ENCODE measurements at places on chromosomes 3 and 15.

DNA sequence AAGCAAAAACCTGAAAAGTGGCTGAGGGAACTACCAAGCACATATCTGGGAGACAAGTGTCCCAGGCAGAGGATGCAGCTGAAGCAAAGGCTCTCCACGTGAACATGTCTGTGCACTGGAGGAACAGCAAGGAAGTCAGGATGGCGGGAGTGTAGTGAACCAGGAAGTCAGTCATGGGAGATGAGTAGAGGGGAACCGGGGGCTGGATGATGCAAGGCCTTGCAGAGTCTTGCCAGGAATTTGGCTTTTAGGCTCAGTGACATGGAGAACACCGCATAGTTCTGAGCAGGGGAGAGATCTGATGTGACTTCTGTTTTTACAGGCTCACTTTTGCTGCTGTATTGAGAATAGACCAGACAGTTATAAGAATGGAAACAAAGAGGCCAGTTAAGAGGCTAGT lies 19.0 kb downstream of the C2CD4A start:
- no peak for DNase-seq

GRCh38 chr3:12829886-12830784 lies 11.2 kb downstream of the RPL32 start:
- DNase-seq = no peak

DNA sequence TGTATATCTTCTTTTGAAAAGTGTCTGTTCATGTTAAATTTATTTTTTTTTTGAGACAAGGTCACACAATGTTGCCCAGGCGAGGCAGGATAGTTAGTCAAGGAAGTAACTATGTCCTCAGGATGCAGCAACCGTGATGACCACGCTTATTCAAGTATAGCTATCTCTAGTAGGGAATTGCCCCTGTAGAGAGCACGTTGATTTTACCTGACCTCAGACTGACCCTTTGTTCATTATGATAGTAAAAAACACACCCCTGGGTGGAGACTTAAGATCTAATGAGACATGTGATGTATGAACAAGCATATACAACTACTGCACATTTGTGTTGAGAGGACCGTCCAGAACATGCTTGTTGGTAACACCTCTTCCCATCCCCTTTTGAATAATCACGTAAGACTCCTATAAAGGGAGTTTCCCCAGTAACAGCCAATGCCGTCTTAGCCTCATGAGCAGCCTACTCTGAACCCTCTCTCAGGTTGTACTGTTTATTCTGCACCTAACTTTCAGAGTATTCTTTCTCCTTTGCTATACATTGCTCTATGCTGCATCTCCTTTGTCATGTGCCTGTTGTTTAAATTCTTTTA lies 32.9 kb downstream of the ZNF621 start:
- DNase-seq = no peak

DNA sequence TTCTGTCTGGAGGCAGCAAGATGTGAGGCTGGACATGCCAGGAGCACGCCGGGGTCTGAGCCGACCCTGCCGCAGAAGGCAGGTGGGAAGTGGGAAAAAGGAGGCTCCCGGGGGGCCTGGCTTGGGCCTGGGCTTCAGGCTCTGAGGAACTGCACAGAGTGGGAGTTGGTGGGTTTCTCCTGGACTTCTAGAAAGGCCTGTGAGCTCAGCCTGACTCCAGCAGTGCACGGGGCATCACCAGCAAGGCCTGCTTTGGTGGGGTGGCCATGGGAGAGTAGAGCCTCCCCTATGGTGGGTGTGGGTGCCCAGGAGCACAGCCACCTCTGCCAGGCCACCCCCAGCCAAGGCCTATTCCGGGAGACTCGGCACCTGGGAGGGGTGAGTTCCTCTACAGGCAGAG lies 18.1 kb upstream of the SLC41A3 start:
- no peak for DNase-seq

DNA sequence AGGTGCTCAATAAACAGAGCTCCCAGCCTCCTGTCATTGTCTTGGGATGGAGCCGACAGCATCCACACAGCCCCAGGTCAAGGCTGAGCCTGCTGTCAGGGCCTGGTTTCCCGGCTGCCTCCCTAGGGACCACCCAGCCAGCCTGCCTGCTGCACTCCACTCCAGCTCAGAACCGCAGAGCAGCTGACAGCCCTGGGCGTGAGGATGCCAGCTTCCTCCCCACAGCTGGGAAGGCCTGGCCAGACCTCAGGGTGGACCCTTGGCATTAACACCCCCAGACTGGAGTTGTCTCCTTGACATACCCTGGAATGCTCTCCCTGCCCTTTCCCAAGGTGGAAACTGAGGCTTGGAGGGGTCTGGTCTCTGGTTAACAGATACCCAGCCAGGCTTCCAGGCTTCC lies 112.0 kb downstream of the WNT7A start:
- DNase-seq = no peak

DNA sequence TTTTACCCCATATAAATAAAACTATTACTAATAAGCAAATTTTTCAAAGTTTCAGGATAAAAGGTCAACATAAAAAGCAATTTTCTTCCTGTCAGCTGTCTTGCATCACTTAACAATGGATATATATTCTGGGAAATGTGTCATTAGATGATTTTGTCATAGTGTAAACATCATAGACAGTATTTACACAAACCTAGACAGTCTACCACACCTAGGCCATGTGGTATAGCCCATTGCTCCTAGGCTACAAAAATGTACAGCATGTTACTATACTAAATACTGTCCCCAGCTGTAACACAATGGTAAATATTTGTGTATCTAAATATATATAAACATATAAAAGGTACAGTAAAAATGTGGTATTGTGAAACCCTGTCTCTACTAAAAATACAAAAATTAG lies 156.7 kb downstream of the ANO10 start:
- no peak for DNase-seq

- no peak for DNase-seq
Measured at GRCh38 chr3:24541935-24542334, 47.3 kb upstream of the THRB start.

DNA sequence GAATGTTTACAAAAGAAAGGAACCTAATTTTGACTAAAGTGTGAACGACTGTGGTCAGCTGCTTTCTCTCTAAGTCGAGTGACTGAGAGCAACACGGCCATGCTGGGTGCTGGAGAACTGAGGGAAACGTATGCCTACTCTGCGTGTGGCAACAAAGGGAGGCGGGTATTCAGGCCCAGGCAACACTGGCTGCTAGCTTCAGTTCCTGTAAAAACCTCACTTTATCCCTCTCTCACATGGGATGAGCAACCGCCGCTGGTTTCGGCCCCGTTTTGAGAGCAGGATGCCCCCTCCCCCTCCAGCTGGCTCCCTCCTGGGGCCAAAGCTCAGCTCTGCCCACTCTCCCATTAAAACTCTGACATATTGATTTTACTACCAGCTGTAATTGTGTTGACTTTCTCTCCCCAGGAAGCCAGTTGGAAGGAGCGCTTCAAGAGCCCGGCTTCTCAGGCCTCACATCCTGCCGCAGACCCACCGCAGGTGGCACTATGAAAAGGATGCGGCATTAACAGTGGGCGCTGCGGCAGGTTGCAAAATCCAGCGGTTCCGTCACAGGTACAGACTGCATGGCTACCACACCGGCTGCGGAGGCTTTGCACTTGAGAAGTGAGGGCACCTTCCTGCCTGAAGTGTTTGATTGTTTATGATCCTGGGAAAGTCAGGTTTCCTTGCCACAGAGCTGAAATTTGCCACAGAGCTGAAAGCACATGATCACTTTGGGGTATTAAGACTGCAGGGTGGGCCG lies 12.7 kb downstream of the PLXND1 start:
- DNase-seq = peak; percentile 32

GRCh38 chr15:83651541-83651940 lies 2.4 kb upstream of the ADAMTSL3 start:
- no peak for DNase-seq

DNA sequence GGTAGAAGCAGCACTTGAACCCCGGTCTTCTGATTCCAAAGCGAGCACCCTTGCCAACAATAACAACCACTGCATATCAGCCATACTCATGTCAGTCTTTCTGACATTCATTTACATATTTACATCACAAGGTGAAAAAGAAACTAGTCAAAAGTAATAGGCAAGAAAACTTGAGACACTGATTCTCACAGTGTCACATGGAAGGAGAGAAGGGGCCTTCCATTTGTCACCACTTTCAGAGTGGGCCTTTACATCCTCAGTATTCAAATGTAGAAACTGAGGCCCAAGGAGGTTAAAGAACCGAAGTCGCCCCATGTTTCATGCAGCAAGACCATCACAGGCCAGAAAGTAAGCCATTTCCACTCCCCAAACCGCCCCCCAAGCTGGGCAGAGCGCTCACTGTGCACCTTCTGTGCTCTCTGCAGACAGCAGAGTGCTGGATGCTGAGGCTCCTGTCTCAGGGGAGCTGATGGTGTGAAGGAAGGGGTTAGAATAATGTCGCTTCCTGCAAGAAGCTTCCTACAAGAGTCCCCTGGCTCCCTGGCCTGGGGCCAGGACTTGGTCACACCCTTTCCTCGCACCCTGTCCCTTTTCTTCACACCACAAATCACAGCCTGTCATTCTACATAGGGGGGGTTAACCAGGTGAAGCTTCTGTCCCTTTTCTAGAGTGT lies 260.1 kb downstream of the UACA start:
- no peak for DNase-seq

- no peak for DNase-seq
Measured at GRCh38 chr3:160883373-160883772, 127.3 kb downstream of the PPM1L start.

DNA sequence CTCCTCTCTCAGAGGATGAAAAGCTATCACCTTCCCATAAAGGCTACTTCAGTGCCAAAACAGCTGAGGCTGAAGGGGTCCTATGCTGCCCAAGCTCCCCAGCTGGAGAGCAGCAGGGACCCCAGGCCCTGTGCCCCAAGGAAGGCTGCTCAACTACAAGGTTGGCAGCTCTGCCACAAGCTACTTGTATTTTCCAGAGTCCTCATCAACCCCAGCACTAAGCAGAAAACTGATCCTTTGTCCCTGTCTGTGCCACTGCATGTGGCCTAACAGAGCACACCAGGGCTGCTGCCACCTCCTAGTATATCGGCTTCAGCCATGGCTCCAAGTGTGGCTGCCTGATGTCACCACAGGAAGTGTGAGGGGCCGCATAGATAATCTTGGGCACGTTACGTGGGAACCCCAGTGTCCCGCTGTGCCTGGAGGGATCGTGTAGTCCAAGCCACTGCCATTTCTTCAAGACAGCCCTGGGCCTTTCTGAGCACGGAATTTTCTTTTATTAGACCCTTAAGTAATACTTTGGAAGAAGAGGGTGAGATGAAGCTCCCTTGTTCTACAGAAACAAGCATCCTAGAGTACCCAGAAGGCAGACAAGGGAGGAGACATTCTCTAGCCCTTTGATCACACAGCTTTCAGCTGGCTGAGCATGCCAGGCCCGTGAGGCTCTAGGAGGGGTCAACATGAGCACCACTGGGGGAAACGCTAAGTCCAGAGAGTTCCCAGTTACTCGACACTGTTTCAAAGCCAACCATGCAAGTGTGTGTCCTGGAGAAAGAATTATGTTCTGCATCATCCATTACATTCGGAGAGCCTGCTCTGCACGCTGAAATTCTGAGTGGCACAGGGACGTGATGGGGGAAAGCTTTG lies 60.7 kb downstream of the CAPN7 start:
- no peak for DNase-seq

- no peak for DNase-seq
Measured at GRCh38 chr15:64137226-64137833, 14.2 kb upstream of the SNX22 start.

DNA sequence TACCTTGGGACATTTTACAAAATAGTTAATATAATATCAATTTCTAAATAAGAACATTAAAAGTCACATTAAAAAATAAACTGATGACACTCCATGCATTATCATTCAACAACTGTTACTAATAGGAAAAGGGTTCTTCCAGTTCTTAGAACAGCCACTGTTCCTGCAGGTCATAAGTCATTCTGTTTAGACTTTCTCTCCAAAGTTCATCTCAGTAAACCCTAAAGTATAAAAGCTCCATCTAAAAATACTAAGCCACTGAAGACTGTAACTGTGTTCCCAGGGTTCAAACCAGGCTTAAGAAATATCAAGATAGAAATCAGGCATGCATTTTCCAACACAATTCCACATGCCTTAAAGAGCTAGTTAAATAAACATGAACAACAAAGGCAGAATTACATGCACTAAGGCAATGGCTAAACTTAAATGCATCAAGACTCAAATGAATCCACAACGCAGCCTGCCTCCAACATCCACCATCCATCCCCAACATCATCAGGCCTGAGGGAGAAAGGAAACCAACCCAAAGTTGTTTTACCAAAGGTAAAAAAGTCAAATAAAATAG lies 46.2 kb downstream of the DMXL2 start:
- no peak for DNase-seq

DNA sequence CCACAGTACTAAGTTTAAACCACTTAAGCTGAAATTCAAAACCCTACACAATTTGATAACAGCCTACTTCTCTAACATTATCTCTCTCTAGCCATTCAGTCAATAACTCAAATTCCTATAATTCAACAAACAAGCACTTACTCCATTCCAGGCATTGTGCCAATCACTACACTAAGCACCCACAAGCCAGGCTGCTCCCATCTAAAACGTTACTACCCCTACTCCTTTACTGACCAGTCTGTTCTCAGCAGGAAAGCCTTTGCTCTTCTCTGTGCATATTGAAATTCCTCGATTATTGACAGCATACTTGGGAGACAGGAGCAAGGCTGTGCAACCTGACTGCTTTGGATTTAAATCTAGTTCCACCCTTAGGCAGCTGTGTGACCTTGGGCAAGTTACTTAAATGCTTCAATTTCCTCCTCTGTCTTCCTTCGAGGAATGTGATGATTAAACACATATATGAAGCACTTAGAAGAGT lies 177.2 kb upstream of the THBS1 start:
- DNase-seq = no peak

DNA sequence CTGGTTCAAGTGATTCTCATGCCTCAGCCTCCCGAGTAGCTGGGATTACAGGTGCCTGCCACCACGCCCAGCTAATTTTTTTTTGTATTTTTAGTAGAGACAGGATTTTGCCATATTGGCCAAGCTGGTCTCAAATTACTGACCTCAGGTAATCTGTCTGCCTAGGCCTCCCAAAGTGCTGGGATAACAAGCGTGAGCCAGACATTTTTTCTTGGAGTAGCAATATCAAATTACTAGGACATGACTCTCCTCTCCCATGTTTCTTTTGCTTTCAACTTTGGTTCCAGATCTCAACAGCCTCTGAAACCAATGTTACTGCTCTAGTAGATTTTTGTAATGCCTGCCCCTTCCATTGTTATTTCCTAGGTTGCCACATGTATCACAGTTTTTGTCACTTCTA lies 462.0 kb downstream of the GBE1 start:
- no peak for DNase-seq

GRCh38 chr3:126364731-126365301 lies 7.6 kb upstream of the KLF15 start:
- DNase-seq = no peak

- DNase-seq = no peak
Measured at GRCh38 chr3:178186666-178187065, 349.6 kb upstream of the KCNMB2 start.

GRCh38 chr3:71339049-71339448 lies 244.5 kb downstream of the FOXP1 start:
- no peak for DNase-seq
